NCI-H774 (cell line): ENCODE measurements at places on chromosomes 16 and 17.

- no peak for DNase-seq
These were observed 71.2 kb downstream of the IRF8 start for GRCh38 chr16:85970016-85970733.

GRCh38 chr16:14545346-14545884 lies 84.6 kb downstream of the PARN start:
- no peak for DNase-seq

DNA sequence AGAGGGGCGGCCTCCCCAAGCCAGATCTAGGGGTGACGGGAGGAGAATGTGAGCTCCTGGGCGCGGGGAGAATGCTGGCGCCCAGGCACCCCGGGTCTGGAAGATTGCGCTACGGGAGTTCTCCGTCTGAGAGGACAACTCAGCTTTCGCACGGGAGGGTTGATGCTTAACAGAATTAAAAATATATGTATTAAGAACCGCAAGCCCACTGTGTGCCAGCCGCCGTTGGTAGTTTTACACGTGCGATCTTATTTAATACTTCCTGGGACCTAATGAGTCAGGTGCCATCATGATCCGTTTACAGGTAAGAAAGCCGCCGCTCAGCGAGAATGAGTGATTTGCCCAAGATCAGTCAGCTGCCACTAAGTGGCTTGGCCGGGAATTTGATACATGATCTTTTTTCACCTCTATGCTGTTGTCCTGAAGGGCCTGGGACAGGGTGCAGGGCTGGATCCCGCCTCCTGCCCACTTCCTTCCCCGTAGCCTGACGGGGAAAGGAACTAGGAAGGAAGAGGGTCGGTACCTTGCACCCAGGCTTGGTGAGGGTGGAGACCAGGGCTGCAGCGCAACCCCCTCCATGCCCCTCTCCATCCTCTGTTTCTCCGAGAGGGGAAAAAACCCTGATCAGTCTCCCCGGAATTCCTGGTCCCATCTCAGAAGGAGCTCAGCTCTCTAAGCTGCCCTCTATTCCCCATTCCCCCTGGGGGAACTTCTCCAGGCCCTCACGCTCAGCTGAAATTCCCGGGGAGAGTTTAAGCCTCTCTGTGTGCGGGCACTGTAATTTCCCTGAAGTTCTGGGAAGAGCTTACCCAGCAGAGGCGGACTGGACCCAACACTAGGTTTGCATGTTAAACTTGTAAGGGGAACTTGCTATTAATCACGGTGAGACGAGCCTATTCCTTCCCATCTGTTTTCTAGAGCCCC lies 983 bp downstream of the VAT1L start:
- no peak for DNase-seq

DNA sequence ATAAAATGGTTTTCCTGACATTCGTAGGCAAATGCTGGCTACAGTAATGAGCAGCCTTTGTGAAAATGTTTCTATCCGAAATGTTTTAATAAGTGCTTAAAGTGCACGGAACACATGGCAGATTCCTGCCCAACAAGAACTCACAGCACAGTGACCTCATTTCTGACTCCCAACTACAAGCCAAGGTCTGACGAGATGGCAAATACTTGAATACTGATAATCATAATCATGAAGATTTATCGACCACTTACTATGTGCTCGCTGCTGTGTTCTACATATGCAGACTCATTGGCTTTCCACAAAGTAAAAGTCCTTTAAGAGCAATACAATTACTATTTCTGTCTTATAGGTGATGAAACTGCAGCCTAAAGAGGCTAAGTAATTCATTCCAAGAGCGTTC lies 238.1 kb upstream of the CDH5 start:
- no peak for DNase-seq

- no peak for DNase-seq
These were observed 1.2 kb downstream of the STH start for GRCh38 chr17:46000292-46000691.

DNA sequence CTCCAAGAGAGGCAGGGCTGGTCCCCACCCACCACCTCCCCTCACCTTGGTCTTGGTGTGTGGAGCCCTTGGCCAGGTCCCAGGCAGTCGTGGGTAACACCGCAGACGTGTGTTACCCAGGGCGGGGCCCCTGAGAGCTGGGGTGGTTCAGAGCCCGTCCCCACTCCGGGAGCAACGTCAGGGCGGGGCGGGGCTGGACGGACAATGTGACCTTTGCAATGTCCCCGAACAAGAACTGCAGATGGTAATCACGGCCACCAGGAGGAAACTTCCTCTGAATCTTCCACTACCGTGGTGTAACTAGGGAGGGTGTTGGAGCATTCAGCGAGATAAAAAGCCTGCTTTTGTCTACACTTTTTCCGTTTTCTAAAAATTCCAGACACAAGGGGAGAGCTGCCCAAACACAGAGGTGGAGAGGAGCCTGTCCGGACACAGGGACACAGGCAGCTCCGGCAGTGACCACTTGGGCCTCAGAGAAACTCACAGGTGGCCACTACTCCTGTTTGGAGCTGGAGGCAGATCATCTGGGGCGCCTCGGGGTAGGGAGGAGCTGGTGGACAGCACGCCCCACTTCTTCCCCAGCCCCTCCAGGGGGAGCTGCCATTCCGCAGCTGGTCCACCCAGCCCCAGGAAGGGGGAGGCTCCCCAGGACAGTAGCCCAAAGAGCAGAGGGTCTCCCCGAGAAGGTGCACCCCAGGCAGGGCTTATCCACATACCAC lies 14.2 kb upstream of the SLC38A10 start:
- DNase-seq, result peak; percentile 54

DNA sequence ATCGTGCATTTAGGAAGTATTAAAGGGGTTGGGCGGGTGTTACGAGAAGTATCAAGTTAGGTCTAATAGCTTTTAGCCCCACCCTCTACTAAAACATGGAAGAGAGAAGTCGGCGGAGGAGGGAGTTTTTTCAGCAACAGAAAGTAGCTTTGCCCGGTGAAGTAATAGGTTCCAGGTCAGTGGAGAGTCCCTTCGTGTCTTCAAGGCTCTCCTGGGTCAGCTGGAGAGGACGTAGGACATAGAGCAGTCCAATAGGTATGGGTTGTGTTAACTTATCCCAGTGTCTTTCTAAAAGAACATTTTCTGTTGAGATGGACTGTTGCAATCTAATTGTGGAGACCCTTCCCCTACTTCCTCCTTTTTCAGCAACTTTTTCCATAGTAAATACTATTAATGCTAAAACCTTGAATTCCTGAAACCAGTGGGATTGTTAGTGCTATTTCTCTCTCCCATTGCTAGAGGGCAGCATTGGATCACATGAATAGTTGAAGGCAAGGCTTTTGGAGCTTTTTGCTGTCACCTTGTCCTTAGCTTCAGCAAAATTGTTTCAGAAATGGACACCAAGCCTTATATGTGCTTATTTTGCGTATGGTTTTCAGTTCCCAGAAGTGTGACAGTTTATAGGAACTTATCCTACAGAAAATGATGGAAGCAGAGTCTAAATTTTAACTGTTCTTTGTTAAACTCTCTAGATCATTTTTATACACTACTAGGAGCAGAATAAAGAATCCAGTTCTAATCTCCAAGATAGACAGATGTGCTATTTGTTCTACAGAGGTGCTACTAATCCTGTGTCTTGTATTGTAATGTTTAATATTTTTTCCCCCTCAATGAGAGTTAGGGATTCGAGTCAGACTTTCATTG lies 38.4 kb downstream of the UTP18 start:
- peak; percentile 74 for DNase-seq

GRCh38 chr17:50380369-50381259 lies 7.6 kb downstream of the EME1 start:
- DNase-seq, result no peak

GRCh38 chr17:57892146-57892819 lies 42.4 kb upstream of the MRPS23 start:
- peak; percentile 84 for DNase-seq

GRCh38 chr16:7998789-7999453 lies 591.4 kb downstream of the TMEM114 start:
- no peak for DNase-seq

DNA sequence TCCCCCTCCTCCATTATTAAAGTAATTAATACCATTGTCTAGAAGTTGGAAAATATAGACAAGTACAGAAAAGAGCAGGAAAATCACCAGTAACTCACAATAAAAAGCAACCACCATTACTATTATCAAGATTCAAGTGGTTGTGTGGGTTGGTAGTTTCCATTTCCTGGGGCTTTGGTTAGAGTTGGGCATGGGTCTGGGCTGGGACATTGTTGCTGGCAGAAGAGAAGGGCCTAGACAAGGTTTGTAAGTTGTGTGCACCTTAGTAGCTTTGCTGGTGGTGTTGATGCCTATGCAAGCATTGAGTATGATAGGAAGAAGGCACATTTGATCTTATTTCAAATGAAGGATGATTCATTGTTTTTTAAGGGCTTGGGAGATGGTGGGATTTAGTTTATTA lies 25.4 kb upstream of the NFATC3 start:
- no peak for DNase-seq
